ENCODE measurements at places on chromosomes 2 and 18. TPM values are rescaled to one million over a fixed set of nuclear protein-coding genes. Genes with fewer than 3 reads are reported as not detected.

- no peak overlapping the region for H3K27ac ChIP-seq
- H3K4me3 ChIP-seq: no peak overlapping the region
- peaks cover 17% of the 10 kb centered on the region for H3K36me3 ChIP-seq
- no peak for DNase-seq
- H3K27me3 ChIP-seq: no peaks in the 10 kb centered on the region
Observed at GRCh38 chr2:202808754-202809153, 62.8 kb downstream of the ICA1L start.

GRCh38 chr2:3159782-3160545, 217.7 kb downstream of the EIPR1 start:
- H3K27me3 ChIP-seq: no peaks in the 10 kb centered on the region
- H3K27ac ChIP-seq: no peak overlapping the region
- no peaks in the 10 kb centered on the region for H3K4me1 ChIP-seq

GRCh38 chr2:120631236-120631635, 104.4 kb upstream of the GLI2 start:
- H3K36me3 ChIP-seq: no peaks in the 10 kb centered on the region
- no peak for DNase-seq
- H3K4me3 ChIP-seq: no peak overlapping the region
- no peaks in the 10 kb centered on the region for H3K27me3 ChIP-seq
- no peaks in the 10 kb centered on the region for H3K4me1 ChIP-seq
- H3K27ac ChIP-seq: no peak overlapping the region

- H3K27me3 ChIP-seq: no peaks in the 10 kb centered on the region
- H3K27ac ChIP-seq: no peak overlapping the region
- H3K36me3 ChIP-seq: no peaks in the 10 kb centered on the region
- DNase-seq: no peak
- peaks cover 16% of the 10 kb centered on the region for H3K4me1 ChIP-seq
Observed at GRCh38 chr2:219123356-219124135, 37.1 kb downstream of the NHEJ1 start.

DNA sequence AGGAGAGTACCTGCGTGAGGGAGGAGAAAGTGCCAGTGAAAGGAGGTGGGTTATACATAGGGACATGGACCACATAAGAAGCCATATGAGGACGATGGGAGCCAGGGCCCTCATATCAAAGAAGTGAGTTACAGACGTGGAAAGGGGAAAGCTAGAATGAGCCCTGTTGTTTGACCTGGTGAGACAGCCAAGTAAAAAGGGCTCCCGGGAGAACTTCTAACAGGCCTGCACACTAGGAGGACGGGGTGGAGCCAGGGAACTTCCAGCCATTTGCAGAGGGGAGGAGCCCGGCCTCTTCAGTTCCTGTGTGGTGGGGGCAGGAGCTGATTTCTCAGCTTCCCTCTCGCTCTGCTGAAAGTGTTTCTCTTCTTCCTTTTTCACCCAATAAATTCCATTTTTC, 84.1 kb upstream of the SLC66A3 start:
- peaks cover 4% of the 10 kb centered on the region for H3K4me1 ChIP-seq
- DNase-seq: no peak
- no peaks in the 10 kb centered on the region for H3K36me3 ChIP-seq
- H3K4me3 ChIP-seq: no peak overlapping the region
- H3K27me3 ChIP-seq: peaks cover 11% of the 10 kb centered on the region

DNA sequence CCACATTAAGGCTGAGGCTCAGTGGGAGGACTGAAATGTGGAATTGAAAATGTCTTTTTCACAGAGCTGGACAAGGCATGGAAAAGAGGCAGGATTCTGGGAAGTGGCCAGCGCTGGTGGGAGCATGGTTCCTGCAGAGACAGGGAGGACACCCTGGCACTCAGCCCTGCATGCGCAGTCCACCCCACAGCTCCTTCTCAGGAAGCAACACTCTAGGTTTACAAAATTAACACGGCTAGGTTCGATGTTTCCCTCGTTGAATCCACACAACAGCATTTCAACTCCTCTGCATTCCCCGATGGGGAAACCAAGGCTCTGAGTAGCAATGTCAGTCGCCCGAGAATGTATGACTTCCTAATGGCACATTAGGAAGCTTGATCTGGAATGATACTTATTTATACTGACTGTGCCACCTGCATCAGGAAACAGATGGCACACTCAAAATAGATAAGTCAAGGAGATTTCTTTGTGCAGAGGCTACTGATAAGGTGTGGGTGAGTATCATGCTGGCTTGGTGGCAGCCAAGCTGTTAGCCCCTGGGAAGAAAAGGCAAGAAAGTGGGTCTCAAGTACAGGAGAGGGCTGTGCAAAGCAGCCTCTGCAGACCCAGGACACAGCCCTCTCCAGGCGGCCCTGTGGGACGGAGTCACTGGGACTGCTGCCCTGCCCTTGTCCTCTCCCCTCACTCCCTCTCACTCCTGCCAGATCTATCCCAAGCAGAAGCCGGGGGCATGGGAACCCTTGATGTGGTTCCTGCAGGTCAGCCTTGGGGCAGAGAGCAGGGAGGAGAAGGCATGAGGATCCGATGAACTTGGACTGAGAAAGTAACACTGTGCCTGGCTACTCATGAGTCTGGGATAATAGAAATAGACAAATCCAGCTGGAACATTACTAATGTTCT, 158.4 kb upstream of the FHL2 start:
- peaks cover 49% of the 10 kb centered on the region for H3K27me3 ChIP-seq
- H3K4me3 ChIP-seq: no peak overlapping the region
- DNase-seq: no peak
- no peaks in the 10 kb centered on the region for H3K36me3 ChIP-seq
- H3K27ac ChIP-seq: no peak overlapping the region
- H3K4me1 ChIP-seq: no peaks in the 10 kb centered on the region

GRCh38 chr2:231191896-231192872, 6.2 kb upstream of the ARMC9 start:
- H3K4me3 ChIP-seq: no peak overlapping the region
- no peaks in the 10 kb centered on the region for H3K4me1 ChIP-seq
- no peaks in the 10 kb centered on the region for H3K36me3 ChIP-seq
- no peak overlapping the region for H3K27ac ChIP-seq
- peaks cover 19% of the 10 kb centered on the region for H3K27me3 ChIP-seq

DNA sequence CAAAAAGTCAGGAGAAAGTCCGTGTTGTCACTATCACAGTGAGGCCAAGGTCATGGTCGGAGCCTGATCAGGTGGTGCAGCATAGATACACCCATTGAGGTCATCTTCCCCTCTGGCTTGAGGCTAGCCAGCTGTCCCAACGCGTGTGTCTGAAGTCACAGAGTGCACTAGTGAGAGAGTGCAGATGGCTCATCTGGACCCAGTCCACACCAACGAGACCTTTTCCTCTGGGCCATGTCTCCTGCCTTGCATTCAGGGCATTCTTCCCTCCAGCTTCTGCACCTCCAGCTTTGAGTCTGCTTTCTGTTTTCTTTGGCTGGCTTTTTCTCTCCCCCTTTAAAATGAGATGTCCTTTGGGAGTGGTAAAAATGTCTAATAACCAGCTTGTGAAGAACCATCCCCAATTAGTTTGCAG, 146.9 kb downstream of the TDRD15 start:
- no peaks in the 10 kb centered on the region for H3K36me3 ChIP-seq
- H3K27ac ChIP-seq: no peak overlapping the region
- H3K27me3 ChIP-seq: no peaks in the 10 kb centered on the region
- H3K4me3 ChIP-seq: no peak overlapping the region
- H3K4me1 ChIP-seq: no peaks in the 10 kb centered on the region

GRCh38 chr2:96247896-96248295, 17.9 kb downstream of the TMEM127 start:
- H3K27ac ChIP-seq: peak overlapping the region; percentile 61
- peaks cover 3% of the 10 kb centered on the region for H3K36me3 ChIP-seq
- no peak overlapping the region for H3K4me3 ChIP-seq
- H3K27me3 ChIP-seq: no peaks in the 10 kb centered on the region
- H3K4me1 ChIP-seq: peaks cover 46% of the 10 kb centered on the region

- H3K27ac ChIP-seq: peak overlapping the region; percentile 61
- no peak overlapping the region for H3K4me3 ChIP-seq
- no peaks in the 10 kb centered on the region for H3K36me3 ChIP-seq
- H3K4me1 ChIP-seq: no peaks in the 10 kb centered on the region
- no peaks in the 10 kb centered on the region for H3K27me3 ChIP-seq
Observed at GRCh38 chr2:83340424-83340823, 1118.7 kb downstream of the SUCLG1 start.

- no peak overlapping the region for H3K27ac ChIP-seq
- H3K36me3 ChIP-seq: no peaks in the 10 kb centered on the region
- no peak overlapping the region for H3K4me3 ChIP-seq
- H3K4me1 ChIP-seq: peaks cover 12% of the 10 kb centered on the region
- peaks cover 6% of the 10 kb centered on the region for H3K27me3 ChIP-seq
Observed at GRCh38 chr2:38465789-38466127, 88.7 kb upstream of the ATL2 start.

GRCh38 chr2:39483534-39483933, 46.4 kb upstream of the MAP4K3 start:
- H3K27ac ChIP-seq: no peak overlapping the region
- H3K27me3 ChIP-seq: peaks cover 27% of the 10 kb centered on the region
- H3K4me1 ChIP-seq: peaks cover 12% of the 10 kb centered on the region
- no peak for DNase-seq

- H3K27ac ChIP-seq: no peak overlapping the region
- DNase-seq: no peak
- H3K27me3 ChIP-seq: peaks cover 39% of the 10 kb centered on the region
- H3K4me1 ChIP-seq: peaks cover 4% of the 10 kb centered on the region
Observed at GRCh38 chr2:235793163-235793752, 299.4 kb downstream of the AGAP1 start.

Gene SLC23A3
- total RNA-seq: 4.0 TPM

Gene APLF
- 5.7 TPM for total RNA-seq

Gene SERPINB4
- total RNA-seq: not detected

Gene CFAP65
- not detected for total RNA-seq

Gene KCNS3
- total RNA-seq: not detected
